ENCODE measurements at places on chromosomes 7 and 10. TPM values are rescaled to one million over a fixed set of nuclear protein-coding genes. Genes with fewer than 3 reads are reported as not detected.

The PTF1A gene
- total RNA-seq = not detected

The MMP21 gene
- total RNA-seq = not detected

The GTF2IRD2 gene
- 6.7 TPM for total RNA-seq

The ASIC3 gene
- total RNA-seq = not detected

The HERPUD2 gene
- total RNA-seq = 33.3 TPM

The UFSP1 gene
- 6.7 TPM for total RNA-seq

The TEX36 gene
- not detected for total RNA-seq

GRCh38 chr7:51344406-51345138, 28.0 kb upstream of the COBL start:
- DNase-seq = no peak

DNA sequence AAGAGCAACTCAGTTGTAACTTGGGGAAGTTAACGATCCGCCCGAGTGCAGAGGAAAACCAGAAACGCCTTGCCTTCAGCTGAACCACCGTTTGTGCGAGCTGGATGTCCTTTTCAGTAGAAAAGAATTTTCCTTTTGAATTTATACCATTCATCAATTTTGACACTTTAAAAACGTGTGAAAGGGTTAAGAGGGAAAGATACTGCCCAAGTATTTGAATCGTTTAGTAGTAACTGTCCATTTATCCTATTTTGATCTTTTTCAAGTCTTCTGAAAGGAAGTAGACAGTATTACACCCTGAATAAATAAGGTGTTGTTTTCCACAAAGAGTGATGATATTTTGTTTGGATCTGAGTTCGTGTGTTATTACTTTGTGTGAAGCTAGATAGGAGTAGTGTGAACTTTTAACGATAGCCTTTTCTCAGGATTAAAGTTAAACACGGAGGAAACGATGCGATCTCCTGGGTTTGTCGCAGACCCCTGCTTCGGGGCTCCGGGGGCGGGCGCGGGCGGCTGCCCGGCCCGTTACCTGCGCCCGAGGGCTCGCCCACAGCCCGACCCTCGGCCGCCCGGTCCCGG, 830 bp upstream of the BMI1 start:
- peak; percentile 45 for DNase-seq

DNA sequence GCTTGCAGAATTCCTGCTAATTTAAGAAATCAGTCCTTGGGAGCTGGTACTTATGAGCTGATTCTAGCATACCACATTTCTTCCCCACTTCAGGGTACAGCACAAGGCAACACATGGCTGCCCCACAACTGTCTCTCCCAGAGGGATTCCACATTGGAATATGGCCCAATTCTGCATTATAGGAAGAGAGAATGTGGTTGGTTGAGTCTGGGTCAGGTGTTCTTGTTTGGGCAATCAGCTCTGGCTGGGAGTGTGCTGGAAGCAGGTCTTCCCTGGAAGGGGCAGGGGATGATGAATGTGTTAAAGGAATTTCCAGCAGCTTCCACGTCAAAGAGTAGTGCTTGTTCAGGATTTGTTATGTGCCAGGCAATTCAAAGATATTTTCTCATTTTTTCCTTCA, 95.7 kb downstream of the BUB3 start:
- no peak for DNase-seq

GRCh38 chr10:78850644-78851435, 217.9 kb upstream of the ZMIZ1 start:
- DNase-seq = no peak

DNA sequence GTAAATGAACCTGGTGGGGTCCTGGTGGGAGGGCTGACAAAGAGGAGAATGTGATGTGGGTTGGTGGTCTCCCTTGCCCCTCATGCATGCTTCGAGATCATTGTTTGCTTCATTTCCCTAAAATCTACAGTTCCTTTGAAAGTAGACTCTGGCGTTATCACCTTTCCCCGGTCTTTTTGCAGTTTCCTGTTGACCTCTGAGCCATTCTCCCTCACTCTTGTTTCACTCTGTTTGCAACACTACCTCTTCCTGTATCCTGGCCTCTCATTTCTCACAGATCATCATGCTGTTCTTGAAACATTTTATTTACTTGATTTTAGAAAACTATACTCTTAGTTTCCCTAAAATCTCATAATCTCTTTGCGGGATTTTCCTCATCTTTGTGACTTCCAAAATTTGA, 179.8 kb downstream of the WNT2 start:
- no peak for DNase-seq

DNA sequence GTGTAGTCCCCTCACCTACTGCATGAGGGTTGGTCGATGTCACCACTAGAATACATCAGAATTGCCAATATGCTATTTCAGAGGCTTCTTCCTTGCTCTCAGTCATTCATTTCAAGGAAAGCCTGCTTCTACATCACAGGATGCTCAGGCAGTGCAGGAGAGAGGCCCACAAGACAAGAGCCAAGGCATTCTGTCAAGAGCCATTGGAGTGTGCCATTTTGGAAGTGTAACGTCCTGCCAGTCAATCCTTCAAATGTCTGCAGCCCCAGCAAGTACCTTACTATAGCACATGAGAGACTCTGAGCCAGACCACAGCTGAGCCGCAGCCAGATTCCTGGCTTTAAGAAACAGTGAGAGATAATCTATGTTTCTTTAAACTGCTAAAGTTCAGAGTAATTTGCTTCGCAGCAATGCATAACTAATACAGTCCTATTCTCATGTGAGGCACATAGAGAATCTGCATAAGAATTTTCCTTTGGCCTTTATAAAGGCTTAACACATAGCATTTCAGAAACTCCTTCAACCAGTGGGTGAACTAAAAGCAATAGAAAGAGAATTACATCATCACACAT, 166.5 kb upstream of the GNAI1 start:
- DNase-seq = no peak

DNA sequence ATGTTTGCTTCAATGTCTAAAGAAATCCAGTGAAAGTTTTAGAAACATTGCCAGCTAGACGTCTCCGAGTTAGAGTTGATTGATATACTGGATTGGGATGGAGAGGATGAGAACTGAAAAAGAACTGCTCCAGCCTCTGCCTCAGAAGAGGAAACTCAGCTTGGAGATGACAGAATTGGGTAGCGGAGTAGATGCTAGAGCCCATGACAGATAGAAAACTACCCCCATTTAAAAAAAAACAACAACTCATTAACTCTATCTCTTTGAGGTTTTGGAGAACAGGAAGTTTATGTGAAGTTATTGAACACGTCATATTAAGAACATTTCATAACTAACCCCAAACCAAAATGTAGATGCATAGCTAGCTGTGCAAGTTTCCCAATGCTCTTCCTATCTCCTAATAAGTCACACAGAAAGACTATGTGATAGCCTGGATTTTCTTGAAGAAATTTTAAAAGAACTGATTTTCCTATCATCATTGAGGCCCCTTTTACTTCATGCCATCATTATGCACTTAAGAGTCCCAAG, 28.3 kb upstream of the AFAP1L2 start:
- no peak for DNase-seq

- DNase-seq = no peak
These were observed 223.7 kb downstream of the SNX10 start for GRCh38 chr7:26515314-26515842.

DNA sequence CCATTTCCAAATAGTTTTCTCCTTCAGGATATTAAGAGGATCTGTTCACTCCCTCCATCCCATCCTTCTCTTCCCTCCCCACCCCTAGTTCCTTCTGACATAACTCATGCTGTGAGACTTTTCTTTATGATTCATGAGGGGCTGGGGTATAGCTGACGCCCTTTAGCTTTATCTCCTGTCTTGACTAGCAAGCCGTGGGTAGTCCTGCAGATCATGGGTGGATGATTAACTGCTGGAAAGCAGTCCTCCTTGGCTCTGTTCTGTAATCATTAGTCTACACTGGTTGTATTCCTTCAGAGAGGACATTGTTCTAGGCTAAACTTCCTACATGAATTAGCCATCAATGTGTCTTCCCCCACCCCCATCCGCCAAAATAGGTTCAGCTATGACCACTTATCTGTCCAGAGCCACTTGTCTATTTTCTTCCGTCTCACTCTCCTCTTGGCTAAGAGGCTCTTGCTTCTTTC, 135.4 kb downstream of the LRRC4 start:
- peak; percentile 30 for DNase-seq

DNA sequence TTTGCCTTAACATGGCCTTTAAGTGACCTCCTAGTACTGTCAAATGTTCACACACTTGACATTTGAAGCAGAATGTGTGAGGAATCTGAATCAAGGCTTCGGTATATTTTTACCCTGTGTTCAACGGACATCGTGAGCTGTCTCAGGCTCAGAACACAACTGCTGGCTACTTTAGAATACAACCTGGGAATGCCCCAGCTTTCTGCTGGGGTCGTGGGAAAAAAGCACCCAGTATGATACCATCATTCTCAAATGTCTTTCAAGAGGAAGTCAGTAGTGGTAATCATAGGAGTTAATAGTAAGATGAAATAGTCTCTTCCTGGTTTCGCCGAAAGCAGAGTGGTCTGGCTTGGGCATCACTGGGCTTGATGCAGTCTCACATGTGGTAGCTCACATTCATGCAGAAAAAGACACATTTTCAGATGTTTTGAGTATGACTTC, 67.2 kb downstream of the CREB5 start:
- DNase-seq = no peak

- no peak for DNase-seq
These were observed 587.5 kb downstream of the PTPRN2 start for GRCh38 chr7:158000160-158000559.

DNA sequence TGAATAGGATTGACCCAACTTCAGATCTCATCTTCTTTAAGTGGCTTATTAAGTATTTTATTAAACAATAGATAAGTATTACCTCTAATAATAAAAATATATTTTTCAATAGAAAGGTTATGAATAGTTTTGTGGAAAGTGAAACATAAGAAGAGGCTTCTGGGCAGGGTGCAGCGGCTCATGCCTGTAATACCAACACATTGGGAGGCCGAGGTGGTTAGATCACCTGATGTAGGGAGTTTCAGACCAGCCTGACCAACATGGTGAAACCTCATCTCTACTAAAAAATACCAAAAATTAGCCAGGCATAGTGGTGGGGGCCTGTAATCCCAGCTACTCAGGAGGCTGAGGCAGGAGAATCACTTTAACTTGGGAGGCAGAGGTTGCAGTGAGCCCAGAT, 26.5 kb downstream of the GPR85 start:
- no peak for DNase-seq

- DNase-seq = no peak
These were observed 66.2 kb upstream of the NANOS1 start for GRCh38 chr10:118963341-118963740.

DNA sequence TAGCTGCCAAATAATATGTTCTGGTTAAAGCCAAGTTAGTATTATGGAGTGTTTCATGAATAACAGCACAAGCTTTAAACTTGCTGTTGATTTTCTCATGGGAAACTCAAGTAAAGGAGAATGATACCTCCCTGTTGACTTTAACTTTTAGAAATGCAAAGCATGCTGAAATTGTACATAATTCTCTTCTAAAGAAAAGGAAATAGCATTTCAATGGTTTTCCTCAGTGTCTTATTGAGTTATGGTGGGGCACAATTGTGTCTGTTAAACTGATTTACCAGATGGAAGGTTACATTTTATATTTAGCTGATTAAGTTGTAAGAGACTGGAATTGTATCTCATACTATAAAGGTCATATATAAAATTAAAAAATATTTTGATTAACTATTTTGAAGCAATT, 119.3 kb downstream of the HDAC9 start:
- no peak for DNase-seq

GRCh38 chr7:149414745-149415390, 46.0 kb downstream of the ZNF777 start:
- DNase-seq = peak; percentile 55
